ENCODE measurements at places on chromosomes 5 and 9. TPM values are rescaled to one million over a fixed set of nuclear protein-coding genes. Genes with fewer than 3 reads are reported as not detected.

- H3K27me3 ChIP-seq = no peaks in the 10 kb centered on the region
- no peak overlapping the region for H3K4me3 ChIP-seq
- no peaks in the 10 kb centered on the region for H3K36me3 ChIP-seq
- no peak overlapping the region for H3K27ac ChIP-seq
- no peaks in the 10 kb centered on the region for H3K4me1 ChIP-seq
- no peak for DNase-seq
Observed at GRCh38 chr9:8484597-8485191, 685.1 kb upstream of the DMAC1 start.

DNA sequence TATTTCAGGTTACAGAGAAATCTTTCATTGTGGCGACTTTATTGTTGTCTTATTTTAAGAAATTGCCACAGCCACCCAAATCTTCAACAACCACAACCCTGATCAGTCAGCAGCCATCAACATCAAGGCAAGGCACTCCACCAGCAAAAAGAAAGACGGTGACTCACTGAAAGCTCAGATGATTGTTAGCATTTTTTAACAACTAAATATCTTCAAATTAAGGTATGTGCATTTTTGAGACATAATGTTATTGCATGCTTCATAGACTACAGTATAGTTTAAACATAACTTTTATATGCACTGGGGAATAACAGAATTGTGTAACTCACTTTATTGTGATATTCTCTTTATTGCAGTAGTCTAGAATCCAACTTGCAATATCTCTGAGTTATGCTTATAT, 263.4 kb downstream of the TMEM232 start:
- H3K27me3 ChIP-seq = no peaks in the 10 kb centered on the region
- no peaks in the 10 kb centered on the region for H3K36me3 ChIP-seq
- H3K27ac ChIP-seq = no peak overlapping the region
- no peak for DNase-seq

CAVIN4 gene
- 0.55 TPM for total RNA-seq

DNA sequence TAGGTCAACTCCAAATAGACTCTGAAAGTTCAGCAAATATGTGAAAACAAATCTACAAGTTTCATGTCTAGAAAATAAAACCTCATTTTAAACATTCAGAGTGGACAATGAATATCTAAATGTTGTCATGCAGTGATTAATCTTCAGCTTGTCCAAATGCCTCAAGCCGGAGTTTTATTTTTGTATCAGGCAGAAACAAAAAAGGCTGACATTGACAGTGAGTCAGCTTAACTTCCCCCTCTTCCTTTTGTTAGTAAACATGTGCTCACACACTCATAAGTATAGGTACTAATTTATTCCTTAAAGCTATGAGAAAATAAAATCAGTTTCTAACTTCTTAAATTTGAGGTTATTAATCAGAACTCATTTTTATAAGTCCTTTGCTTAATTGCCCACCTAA, 467.9 kb upstream of the DAB2 start:
- H3K27me3 ChIP-seq = no peaks in the 10 kb centered on the region
- no peak overlapping the region for H3K27ac ChIP-seq
- H3K4me3 ChIP-seq = no peak overlapping the region
- H3K36me3 ChIP-seq = no peaks in the 10 kb centered on the region

SLC6A7 gene
- total RNA-seq = 29.3 TPM

Data from stomach (tissue), 19 donors.